Central memory CD4-positive, alpha-beta T cell (primary cell): ENCODE measurements at places on chromosomes 5 and 9.

DNA sequence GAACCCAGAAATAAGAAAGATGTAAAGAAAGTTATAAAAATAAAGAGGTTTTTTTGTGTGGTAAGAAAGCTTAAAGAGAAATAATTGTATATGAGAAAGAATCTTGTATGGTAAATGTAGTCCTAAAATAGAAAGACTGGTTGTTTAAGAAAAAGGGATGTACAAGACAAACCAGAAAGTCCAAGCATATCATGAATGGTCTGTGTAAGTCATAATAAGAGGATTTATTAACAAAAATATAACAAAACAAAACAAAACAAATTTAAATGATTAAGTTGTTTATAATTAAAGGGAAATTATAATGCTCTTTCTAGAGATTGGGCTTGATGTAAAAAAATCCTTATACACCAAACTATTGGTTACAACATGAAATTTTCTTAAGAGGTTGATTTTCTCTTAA is 590.4 kb upstream of the PTGER4 start:
- no peak for DNase-seq

DNA sequence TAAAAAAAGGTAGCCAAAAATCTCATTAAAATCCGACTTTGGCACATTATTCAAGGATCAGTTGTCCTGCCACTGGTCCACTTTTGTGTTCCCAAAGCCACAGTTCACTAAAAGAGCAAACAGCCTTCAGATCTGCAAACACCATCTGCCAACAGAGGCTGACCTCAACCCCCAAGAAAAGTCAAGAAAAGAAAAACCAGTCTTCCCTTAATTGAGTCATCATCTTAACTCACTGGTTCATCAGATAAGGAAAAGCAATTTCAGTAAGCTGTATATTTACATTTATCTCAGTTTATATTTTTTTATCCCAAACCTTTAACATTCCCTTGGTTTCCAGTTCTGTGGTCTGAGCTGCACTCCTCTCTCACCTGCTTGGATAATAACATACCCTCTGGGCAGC is 21.2 kb downstream of the RASEF start:
- no peak for DNase-seq

DNA sequence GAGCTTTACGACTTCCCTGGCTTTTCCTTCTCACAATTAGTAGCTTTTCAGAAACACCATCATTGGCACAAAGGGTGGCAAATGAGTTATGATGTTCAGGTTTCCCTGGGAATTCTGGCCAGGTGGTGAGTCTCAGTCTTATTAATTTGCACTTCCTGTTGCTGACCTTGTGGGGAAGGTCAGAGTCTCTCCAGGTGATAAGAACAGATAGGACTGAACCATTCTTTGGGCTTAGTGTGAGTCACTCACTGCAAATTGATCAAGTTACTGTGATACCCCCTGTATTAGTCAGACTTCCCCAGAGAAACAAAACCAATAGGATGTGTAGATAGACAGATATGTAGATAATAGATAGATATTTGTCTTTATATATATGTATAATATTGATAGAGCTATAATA is 53.8 kb upstream of the RANBP3L start:
- DNase-seq, result no peak

DNA sequence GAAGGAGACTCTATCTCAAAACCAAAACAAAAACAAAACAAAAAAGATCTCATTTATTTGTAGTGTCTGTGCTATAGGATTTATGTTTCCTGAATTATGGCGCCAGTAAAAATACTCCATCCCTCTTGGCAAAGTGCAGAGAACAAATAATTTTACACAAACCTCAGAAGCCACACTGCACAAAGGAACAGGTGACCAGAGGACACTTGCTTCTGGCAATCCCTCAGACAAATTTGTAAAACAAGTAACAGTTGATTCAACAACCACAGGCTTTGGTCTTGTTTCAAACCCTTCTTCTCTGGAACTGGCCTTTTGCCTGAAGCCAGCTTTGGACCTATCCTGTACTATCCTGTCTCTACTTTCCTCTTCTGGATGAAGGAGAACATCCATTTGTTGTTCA is 502.1 kb downstream of the DMAC1 start:
- DNase-seq, result no peak

- DNase-seq, result no peak
Measured at GRCh38 chr5:16937503-16938161, 1.5 kb upstream of the MYO10 start.

- no peak for DNase-seq
Measured at GRCh38 chr5:74251141-74252035, 389.1 kb downstream of the ENC1 start.

DNA sequence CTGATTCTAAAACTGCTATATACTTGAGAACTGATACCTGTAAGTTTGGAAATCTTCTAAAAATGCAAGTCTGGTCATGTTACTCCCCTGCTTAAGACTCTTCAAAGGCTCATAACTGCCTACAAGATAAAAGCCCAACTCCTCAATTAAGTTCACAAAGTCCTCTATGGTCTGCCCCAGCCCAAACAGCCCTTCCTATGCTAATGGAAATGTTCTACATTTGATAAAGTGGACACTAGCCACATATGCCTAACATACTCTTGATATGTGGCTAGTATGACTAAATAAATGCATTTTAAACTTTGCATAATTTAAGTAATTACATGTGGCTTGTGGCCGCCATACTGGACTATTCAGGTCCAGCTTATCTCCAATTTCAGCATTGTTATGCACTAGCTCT is 204.5 kb downstream of the AP3B1 start:
- no peak for DNase-seq

GRCh38 chr5:143120460-143121134 is 282.9 kb downstream of the NR3C1 start:
- no peak for DNase-seq

- DNase-seq, result peak; percentile 56
Measured at GRCh38 chr9:124894741-124895170, 32.8 kb downstream of the ARPC5L start.

DNA sequence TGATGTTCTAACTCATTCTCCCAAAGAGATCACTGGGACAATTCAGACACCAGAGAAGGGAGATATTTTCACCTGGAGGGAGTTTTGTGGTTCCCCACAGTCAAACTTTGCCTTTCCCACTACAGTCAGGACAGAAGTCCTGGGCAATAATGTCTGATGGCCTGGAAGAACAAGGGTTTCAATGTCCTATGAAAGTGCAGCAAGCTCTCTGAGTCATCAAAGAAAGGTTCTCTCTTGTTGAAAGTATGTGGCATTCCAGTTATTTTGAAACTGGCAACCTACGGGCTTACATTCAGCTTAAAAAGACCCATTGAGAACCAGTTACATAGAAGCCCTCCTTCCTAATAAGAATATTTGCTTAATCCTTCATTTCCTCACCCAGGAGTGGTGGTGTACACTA is 103.9 kb downstream of the INSYN2B start:
- DNase-seq, result no peak

GRCh38 chr5:132057498-132058255 is 2.8 kb upstream of the IL3 start:
- no peak for DNase-seq

DNA sequence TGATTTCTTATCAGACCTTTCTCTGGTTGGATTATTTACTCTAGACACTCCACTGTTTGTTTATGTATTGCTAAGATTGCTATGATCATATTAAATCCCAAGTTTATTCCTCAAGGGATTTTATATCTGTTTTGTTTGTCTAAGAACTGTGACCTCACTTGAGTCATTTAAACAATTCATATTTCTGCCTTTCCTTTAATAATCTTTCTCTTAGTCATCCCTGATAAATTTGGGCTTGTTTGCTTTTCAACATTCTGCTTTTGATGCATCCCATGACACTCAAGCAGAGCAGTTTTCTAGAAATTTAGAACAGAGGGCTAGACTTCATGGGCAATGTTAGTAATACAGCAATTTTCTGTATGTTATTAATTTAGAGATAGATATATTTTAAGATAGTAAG is 231.6 kb upstream of the TNC start:
- DNase-seq, result no peak

GRCh38 chr5:41252036-41252435 is 38.7 kb upstream of the C6 start:
- DNase-seq, result no peak

DNA sequence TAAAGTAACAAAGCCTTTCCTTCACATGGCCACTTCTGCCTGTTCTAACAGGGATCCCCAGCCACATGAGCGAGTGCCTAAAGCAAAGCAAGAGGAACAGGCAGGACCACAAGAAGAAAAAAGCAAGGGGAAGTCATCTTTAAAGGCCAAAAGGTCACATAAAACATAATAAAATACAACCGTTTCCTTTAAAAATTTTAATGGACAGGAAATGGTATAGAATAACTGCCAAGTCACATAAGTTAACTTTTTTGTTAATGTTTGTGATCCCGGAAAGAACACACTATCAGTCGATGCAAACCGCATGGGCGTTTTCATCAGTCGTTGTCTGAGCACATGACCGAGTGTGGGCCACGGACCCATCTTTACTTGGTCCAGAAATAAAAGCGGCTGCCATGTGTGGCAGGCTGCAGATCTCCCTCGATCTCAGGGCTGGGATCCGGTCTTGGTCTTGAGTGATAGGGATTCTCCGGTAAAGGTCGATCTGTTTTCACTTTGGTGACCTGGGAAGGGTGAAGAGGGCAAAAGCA is 15.6 kb downstream of the NDUFA8 start:
- no peak for DNase-seq

DNA sequence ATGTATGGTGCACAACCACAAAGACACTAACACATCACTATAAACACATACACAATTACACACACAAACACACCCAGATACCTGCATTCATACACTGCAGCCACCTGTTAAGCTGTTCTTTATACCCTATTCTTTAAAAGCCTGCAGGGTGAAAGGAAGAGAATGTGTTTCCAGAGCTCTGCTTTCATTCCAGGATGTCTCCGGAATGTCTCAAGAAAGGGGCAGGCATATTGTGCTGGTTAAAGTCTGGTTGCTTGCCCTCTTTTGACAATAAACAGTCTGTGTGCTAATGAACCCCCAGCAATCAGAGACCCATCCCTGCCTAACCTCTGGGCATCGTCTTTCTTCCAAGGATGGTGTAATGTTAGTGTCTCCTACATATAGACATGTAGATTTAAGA is 181.6 kb downstream of the EPB41L4A start:
- no peak for DNase-seq

DNA sequence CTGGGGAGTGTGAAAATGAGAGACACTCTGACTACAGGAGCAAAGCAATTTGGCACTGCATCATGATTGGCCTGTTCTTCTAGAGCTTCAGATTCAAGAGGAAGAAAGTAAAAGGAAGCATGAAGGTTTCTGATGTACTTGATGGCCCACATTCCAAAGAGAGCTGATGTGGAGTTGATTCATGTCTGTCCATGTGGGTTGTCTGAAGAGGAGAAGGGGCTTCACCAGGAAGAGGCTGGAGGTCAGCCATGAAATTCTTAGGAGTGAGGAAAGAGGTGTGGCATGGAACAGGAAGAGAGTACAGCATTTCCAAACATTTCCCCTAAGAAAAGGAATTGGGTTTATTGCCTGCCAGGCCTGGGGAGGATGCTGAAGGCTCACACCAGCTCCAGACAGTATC is 70.7 kb downstream of the PTCD2 start:
- no peak for DNase-seq

DNA sequence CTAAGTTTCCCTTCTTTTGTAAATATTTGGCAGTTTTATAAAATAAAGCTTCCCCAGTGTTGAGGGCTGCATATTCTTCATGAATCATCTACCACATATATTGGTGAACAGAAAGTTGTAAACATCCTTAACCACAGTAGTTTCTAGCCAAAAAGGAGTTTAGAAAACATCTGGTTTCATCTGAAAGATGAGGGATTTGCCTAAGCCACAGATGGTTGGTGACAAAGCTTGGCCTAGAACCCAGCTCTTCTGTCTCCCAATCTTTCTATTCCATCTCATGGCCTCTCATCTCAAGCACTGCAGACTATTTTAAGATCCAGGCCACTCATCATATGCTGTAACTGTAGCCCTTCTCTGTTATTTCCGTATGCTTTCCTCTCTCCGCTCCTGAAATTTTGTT is 232.3 kb upstream of the TRPM3 start:
- no peak for DNase-seq

DNA sequence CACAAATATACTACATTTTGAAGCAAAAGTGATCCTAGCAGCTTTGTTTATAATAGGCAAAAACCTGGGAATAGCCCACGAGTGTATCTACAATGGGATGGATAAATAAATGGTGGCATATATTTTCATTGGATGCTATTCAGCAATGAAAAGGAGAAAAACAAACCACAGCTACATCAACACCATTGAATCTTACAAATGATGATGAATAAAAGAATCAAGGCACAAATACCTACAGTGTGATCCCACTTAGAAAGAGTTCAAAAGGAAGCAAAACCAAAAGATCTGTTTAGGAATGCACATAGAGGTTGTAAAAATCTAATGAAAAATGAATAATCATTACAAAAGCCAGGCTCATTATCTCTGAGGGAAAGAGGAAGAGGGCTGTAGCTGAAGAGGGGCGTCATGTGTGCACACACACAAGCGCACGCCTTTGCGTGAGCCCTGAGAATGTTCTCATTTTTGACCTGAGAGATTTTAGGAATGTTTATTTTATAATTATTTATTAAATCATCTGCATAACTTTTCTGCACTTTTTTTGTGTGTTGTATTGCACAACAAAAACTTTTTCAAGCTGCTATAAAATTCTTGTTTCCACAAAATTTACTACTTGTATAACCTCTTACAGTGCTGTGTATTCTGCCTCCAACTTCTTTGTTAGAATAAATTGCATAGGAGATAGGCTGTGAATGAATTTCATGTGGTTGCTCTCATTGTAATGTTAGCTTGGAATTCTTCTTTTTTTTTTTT is 5.9 kb upstream of the RHOBTB3 start:
- no peak for DNase-seq

DNA sequence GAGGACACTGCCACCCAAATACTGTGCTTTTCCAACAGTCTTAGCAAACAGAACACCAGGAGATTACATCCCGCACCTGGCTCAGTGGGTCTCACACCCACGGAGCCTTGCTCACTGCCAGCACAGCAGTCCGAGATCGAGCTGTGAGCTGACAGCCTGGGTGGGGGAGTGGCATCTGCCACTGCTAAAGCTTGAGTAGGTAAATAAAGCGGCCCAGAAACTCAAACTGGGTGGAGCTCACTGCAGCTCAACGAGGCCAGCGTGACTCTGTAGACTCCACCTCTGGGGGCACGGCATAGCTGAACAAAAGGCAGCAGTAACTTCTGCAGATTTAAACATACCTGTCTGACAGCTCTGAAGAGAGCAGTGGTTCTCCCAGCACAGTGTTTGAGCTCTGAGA is 28.8 kb downstream of the EPB41L4A start:
- no peak for DNase-seq

DNA sequence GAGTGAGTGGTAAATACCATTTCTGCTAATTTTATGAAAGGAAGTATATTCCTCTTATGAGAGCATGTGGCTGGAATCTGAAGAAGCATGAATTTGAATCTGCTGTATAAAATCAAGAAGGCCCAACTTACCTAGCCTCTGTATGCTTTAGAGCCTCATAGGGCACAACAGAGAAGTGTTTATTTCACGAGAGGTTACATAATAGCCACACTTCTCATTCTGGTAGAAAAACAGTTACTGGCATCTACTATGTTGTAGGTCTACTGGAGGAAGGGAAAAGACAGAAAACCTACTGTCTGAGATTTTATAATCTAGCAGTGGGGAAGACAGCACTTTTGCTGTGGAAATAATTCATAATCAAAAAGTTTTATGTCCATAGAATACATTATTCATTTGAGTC is 172.6 kb upstream of the ZNF608 start:
- DNase-seq, result no peak
